Type B pancreatic cell (in vitro differentiated cells): ENCODE measurements at places on chromosomes 13 and 19.

- DNase-seq = no peak
Measured at GRCh38 chr19:12779162-12779993, 4.0 kb upstream of the HOOK2 start.

GRCh38 chr13:40083841-40084240, 428.4 kb downstream of the COG6 start:
- no peak for DNase-seq

GRCh38 chr19:38932425-38933179, 1.9 kb downstream of the MRPS12 start:
- no peak for DNase-seq

DNA sequence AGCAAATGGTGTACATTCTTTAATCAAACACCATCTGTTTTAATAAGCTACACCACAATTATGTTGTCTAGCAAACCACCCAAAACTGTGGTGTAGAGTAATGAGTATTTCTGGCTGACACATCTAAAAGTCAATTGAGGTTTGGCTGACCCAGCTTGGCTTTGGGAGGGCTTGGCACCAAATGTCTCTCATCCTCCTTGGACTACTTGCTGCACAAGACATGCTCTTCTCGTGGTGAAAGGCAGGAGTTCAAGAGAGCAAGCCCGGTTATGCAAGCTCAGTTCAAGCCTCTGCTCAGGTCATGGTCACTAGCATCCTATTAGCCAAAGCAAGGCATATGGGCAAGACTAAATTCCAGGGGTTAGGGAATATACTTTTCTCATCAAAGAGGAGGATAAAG, 37.1 kb downstream of the LACC1 start:
- DNase-seq = no peak

DNA sequence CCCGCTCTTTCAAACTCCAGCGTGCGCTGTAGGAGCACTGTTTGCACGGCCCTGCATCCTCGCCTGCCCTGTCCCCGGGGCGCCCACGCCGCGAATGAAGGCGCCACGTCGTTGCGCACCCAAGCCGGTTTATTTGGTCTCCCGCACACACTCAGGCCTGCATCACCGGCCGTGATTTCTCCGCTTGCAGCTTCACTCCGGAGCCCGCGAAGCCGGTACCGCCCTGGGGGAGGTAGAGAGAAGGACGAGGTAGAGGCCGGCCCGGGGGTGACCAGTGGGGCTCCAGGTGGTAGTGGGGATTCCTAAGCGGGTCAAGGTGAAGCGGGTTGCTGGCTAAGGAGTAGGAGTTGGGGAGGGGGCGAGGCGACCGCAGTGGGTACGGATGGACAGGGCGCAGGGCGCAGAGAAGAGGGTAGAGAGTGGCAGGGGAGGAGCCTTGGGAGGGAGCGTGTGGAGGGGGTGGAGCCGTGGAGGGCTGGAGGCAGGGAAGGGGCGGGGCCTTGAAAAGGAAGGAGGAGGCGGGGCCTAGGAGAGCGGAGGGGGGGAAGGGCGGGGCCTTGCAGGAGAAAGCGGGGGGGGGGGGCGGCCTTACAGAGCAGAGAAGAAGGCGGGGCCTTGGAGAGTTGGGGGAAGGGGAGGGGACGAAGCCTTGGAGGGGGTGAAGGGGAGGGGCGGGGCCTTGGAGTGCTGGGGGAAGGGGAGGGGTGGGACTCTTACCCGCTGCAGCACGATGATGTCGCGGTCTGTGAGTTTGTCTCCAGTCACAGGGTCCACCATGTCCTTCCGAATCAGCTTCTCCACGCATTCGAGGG, 24.6 kb downstream of the NOSIP start:
- DNase-seq = no peak

DNA sequence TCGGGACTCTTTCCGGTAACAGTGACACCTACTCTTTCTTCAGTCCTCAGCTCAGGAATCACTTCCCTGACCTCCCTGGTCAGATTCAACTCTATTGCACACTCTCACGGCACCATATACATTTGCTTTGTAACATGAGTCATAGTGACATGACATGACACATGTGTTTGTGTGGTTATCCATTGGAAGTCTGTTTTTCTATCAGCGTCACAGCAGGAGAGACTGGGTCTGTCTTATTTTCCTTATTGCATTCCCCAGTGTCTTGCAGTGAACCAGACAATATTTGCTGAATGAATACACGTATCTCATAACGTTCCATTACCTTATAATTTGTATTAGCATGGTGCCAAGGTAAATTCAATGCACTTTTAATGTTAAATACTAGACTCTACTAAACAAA, 102.0 kb downstream of the DCLK1 start:
- no peak for DNase-seq
